Right hindlimb (tissue), 1 donor: ENCODE measurements at places on chromosomes 2 and 18.

DNA sequence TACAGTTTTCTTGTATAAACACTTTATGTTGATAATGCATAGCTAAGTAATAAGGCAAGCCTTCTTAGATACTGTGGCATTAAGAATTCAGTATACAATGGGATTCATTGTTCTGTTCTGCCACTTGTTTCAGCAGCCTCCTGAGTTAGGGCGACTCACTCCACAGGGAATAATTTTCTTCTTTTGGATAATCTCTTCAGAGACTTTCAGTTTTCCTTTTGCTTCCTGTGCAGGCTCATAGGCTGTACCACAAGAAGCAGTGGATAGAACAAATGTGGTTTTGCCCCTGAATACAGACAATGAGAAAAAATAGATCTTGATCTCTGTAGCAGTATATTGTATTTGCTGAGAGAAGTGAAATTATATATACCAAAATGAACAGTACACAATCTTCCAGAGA, 298.0 kb downstream of the ZNF407 start:
- no peak for DNase-seq

DNA sequence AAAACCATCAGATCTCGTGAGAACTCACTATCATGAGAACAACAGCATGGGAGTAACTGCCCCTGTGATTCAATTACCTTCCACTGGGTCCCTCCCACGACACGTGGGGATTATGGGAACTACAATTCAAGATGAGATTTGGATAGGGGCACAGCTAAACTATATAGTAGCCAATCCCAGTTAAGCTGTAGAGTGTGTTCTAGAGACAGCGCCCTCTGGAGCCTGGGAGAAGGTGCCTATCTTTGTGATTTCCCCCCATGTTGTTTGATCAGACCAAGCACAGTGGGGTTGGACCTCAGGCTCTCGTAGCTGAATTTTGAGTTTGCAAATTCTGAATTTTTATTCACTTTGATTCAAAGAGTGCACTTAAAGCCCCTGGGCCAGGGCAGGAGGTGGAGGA, 108.2 kb upstream of the TWIST2 start:
- no peak for DNase-seq

GRCh38 chr2:149735237-149735958, 147.8 kb upstream of the MMADHC start:
- no peak for DNase-seq

DNA sequence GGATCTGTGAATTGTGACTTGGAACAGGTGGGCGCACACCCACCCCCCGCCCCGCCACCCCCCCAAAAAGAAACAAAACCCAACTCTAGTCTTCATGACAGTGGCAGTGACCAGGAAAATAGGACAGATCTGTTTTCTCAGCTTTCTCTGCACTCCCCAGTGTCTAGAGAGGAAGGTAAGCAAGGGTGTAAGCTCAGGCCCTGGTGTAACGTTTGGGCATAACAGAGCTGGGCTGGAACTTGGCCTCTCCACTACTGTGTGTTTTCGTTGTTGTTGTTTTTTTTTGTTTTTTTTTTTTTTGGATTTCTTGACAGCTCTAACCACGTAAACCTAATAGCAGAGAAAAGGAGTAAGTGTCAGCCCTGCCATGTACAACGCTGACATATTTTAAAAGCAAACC, 1160.8 kb downstream of the DPP10 start:
- no peak for DNase-seq

GRCh38 chr18:22961156-22961555, 28.0 kb downstream of the RBBP8 start:
- no peak for DNase-seq

DNA sequence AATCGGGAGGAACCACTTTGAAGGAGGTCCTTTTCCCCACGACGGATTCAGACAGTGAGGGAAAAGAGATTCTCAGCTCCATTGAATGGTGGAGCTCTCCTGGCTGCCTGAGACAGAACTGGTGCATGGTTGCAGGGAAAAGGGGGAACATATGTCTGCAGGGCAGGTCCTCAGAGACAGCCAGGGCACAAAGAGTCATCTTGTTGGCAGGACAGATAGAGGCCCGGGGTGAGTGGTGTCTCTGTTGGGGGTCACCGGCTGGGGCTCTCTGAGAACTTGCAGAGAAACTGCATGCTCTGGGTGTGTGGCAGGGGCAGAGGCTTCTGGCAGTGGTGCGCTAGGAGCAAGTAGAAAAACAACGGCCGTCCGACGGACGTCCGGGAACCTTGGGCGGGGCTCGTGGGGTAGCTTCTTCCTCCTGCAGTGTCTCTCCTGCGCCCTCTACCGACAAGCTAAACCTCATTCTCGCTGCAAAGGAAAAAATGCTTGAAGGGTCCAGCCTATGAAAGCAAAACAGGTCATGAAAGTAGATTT, 94.3 kb downstream of the CDCA7 start:
- peak; percentile 83 for DNase-seq

- no peak for DNase-seq
Observed at GRCh38 chr2:24342110-24342910, 18.0 kb downstream of the ITSN2 start.

GRCh38 chr2:167550448-167550847, 662.2 kb downstream of the XIRP2 start:
- DNase-seq: no peak

DNA sequence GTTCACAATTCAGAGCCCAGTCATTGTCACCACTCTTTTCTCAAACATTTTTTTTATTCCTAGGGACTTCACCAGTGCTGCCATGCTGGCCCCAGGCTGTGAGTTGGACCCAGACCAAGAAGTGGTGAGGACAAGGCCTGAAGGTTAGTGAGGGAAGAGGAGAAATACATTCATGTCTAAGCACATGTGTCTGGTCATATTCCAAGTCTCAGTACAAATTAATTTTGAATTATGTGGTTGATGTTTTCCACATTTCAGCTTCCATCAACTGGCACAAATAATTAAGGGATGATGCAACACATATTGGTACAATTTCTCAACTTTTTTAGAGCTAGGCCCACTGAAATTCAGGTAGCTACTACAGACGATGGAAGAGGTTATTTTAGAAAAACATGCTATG, 106.6 kb upstream of the UPP2 start:
- DNase-seq: no peak

GRCh38 chr18:13649397-13650390, 76.7 kb downstream of the FAM210A start:
- DNase-seq: no peak

GRCh38 chr2:185161701-185162100, 563.4 kb downstream of the ZNF804A start:
- DNase-seq: no peak

DNA sequence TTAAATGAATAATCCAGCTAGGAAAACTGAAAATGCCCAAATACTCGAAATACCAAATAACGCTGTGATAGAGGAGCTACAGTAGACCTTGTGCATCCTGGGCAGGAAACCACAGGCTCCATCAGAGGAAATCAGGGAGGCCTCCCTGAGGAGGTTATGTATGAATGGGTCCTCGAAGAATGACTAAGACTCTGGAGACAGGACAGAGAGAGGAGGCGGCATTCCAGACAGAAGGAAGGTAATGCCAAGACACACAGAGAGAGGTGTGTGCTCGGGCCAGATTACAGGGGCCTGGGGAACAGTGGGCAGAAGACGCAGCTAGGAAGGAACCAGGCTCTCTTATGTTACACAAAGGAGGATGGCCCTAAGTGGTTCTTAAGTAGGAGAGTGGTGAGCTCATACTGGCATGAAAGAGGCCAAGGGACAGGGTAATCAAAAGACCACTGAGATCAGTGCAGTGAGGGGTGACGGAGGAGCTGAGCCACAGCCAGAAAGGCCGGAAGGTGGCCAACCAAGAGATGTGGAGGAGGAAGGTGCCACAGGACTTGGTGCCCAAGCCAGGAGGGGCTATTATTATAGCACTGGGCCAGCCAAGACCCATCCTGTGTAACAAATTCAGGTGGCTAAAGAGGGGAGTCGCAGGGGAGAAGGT, 9.9 kb downstream of the ST3GAL5 start:
- DNase-seq: no peak

DNA sequence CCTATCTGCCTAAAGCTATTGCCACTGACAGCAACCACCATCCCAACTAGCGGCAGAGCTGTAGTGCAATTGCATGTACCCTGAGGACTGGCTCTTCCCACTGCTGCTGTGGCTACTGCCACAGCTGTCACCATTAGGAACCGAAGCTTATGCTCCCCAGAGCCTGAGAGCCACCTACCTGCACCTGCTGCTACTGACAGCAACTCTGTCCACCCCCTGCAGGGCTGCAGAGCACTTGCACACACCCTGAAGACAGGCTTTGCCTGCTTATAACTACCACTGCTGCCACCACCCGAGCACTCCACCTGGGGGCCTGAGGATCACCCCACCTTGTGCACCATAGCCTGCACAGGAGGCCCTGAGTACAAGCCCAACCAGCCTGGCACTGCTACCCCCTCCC, 217.6 kb upstream of the FOSL2 start:
- no peak for DNase-seq

DNA sequence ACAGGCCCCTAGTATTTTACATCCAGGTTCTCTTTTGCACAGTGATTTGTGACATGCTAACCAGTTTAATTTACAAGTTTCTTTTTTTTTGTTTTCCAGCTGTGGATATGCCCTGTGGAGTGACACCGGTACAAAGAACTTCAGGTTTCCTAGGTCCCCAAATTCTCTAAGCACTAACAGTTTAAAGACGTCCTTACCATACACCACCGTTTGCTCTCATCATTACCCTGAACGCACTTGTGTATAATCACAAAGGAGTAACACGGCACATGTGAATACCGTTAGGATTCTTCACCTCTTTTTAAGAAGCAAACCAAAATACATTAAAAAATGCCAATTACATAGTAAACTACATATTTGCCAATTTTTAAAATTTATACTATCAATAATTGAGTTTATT, 853 bp downstream of the LANCL1 start:
- no peak for DNase-seq
